Transverse colon (tissue), 4 donors: ENCODE measurements at places on chromosomes 7 and 10.

GRCh38 chr7:75579899-75580298, 87.8 kb downstream of the SPDYE5 start:
- DNase-seq = no peak

GRCh38 chr7:102069931-102070629, 216.6 kb upstream of the SH2B2 start:
- DNase-seq = no peak

GRCh38 chr10:121526135-121526790, 72.0 kb downstream of the FGFR2 start:
- no peak for DNase-seq

- no peak for DNase-seq
These were observed 164.7 kb downstream of the CAMK1D start for GRCh38 chr10:12513775-12514673.

- DNase-seq = no peak
These were observed 15.7 kb downstream of the PPP3CB start for GRCh38 chr10:73480158-73480557.

GRCh38 chr10:3548702-3549101, 236.3 kb downstream of the KLF6 start:
- no peak for DNase-seq

- peak; percentile 30 for DNase-seq
These were observed 6.6 kb upstream of the INSIG1 start for GRCh38 chr7:155291045-155291530.

DNA sequence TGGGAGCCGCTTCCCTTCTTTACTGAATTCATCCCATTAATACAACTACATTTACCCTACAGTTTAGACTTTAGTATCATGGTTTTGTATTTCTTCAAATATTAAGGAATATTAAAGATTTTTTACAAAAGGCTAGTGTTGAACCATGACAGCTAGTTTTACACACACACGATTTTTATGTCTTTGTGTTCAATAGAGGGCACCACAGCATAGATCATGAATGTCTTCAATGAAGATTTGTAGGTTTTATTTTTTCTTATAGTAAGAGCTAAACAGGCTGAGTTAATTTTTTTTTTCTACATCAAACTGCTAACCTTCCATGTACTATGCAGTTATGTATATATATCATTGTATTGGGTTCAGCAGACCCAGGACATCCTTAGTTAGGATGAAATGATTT, 76.9 kb downstream of the SNX10 start:
- DNase-seq = no peak

DNA sequence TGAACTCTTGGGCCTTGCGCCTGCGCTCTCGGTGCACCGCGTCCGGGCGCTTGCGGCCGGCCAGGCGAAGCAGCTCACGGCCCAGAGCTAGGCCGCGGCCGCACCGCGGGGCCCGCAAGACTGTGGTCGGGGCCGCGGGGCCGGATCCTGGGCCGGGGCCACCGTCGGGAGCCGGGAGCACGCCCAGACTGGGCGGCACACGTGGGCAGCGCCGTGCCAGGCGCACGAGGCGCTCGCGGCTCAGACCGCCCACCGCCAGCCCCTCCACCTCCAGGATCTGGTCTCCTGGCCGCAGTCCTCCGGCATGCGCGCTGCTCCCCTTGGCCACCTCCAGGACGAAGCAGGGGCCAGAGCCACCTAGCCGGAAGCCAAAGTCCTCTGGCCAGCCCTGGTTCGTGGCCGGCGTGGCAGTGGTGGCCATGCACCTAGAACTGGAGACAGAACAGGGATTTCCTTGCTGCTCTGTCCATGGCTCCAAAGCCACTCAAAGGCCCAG, at the start of gene GRID2IP:
Gene GRID2IP, minus strand, starts transcription at position 446 of the 496 bp plus-strand sequence. Its CDS starts 25 bp downstream, at position 421.
- DNase-seq = no peak

DNA sequence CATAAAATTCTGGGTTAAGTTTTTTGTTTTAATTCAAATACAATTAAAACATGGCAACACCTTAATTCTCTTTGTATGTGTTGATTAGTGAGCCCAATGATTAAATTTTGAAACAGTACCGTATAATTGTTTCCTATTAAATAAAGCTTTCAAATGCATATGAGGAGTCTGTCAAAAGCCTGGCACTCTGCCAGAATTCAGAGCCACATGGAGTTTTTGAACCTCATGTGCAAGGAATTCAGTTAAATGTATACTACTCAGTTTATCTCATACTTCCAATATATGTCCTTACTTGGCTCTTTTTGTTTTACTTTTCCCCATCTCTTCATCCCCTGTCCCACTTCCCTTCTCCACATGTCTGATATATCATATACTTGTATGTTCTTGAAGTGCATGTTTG, 165.6 kb upstream of the FAM3C start:
- DNase-seq = no peak

DNA sequence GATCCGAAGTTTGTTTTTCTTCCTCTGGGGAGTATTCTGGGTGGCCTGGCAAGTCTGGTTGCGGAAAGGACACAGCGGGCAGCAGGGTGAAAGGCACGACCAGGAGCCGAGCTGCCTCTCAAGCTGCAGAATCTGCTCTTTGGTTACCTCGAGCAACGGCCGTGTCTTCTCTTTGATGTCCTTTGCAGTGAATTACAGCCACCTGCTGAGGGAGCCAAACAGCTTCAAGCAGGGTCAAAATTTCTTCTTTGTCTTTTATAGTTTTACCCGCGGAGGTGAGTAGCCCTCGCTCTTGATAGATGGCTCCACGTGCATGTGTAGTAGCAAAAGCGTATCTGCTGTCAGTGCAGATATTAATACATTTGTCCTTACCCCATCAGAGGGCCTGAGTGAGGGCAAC, 177.3 kb upstream of the MBL2 start:
- DNase-seq = peak; percentile 13

- DNase-seq = no peak
These were observed 148.8 kb upstream of the ZMIZ1 start for GRCh38 chr10:78920011-78920410.

DNA sequence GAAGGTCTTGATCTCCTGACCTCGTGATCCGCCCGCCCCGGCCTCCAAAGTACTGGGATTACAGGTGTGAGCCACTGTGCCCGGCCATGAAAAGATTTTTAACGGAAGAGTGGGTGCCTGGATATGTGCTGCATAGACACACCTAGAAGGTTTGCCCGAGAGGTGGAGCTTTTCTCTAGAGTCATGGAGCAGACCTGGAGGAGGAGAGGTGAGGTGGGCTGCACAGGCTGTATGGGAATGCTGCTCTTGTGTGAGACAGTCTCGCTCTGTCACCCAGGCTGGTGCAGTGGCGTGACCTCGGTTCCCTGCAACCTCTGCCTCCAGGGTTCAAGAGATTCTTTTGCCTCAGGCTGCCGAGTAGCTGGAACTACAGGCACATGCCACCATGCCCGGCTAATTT, 103.3 kb downstream of the ACTR3B start:
- DNase-seq = no peak

- no peak for DNase-seq
These were observed 42.8 kb downstream of the AP5Z1 start for GRCh38 chr7:4818000-4818794.

DNA sequence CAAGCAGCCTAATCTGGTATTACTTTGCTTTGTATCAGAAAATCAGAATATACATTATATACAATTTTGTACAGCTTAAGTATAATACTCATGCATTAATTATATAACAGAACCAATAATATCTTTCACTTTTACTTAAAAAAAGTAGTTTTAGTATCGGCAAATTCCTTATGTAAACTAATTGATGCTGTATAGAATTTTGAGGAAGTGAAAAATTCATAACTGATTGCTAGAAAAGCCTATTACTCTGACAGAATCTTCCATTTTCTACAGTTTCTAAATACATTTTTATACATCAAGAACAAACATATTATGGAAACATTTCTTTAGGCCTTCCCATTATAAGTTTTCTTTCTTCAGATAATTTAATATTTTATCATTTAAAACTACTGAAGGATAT, 124.0 kb upstream of the GPR22 start:
- DNase-seq = no peak

- DNase-seq = no peak
These were observed 60.7 kb downstream of the MINDY4 start for GRCh38 chr7:30831936-30832335.

GRCh38 chr10:54796881-54797280, 4.2 kb downstream of the PCDH15 start:
- no peak for DNase-seq

GRCh38 chr10:22158426-22158825, 59.4 kb downstream of the EBLN1 start:
- no peak for DNase-seq

DNA sequence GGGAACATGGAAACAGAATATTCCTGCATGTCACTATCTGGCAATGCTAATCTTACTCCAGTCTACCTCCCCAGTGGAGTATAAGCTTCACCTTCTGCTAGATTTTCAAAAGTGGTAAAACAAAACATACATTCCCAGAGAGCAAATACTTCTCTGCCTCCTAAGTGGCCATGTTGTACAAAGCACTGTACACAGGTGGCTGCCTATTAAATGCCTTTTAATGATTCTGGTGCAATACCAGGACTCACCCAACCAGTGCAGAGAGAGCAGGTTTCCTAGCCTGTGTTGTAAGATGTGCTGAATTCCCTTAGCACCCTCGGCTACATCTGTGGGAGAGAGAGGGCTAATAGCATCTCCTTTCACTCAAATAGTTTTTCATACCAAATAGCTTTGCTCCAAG, 684.3 kb upstream of the NRP1 start:
- no peak for DNase-seq

DNA sequence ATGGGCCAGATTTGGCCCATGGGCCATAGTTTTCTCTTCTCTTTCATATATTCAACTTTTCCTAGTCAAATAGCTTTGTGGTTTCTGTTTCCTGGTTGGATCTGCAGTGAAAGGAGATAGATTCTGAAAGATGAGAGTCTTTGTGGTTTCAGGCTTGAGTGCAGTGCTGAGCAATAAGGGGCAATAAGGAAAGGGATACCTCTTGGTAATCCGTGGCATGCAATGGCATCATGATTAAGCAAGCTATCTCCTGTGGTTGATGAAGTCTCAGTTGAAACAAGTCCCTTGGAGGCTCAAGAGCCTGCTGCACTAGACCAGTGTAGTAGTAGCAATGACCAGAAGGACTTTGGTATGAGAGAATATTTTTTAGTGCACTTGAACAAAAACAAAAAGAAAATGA, 187.7 kb upstream of the CNTNAP2 start:
- DNase-seq = no peak

- DNase-seq = no peak
These were observed 244.4 kb upstream of the FZD1 start for GRCh38 chr7:91019686-91020385.

DNA sequence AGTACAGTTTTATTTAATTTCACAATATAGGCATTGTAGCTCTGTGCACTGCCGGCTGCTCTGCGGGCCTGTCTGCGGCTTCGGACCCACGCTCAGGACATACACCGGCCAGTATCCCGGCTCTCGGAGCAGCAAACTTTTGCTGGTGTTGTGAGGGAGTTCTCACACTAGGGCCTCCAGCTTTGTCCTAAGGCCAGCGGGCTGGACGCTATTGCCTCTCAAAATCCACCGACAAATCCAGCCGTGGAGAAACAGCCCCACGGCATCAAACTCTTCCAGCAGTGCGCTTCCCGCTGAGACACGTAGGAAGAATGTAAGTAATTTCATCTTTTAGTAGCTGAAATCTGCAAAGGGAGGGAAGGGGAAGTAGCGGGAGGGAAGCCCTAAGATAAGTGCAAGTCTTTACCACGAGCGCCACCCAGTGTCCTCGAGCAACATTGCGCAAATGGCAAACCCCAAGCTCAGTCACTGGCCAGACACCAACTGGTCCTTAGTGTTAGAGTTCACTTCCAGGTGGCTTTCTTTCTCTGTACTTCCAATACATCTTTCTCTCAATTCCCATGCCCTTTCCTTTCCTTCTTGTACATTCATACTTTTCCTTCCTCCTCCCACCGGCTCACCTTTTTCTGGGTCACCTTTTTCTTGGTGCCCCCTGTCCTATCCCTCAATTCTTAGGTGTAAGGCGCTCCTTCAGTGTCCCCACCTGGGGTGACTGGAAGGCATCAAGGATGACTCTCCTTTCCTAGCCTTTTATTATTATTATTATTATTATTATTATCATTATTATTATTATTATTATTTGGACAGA, 3.0 kb upstream of the DLX5 start:
- DNase-seq = peak; percentile 70

GRCh38 chr7:150425670-150426069, 24.8 kb upstream of the GIMAP8 start:
- DNase-seq = no peak

GRCh38 chr10:119724593-119725516, 995 bp upstream of the INPP5F start:
- DNase-seq = no peak

DNA sequence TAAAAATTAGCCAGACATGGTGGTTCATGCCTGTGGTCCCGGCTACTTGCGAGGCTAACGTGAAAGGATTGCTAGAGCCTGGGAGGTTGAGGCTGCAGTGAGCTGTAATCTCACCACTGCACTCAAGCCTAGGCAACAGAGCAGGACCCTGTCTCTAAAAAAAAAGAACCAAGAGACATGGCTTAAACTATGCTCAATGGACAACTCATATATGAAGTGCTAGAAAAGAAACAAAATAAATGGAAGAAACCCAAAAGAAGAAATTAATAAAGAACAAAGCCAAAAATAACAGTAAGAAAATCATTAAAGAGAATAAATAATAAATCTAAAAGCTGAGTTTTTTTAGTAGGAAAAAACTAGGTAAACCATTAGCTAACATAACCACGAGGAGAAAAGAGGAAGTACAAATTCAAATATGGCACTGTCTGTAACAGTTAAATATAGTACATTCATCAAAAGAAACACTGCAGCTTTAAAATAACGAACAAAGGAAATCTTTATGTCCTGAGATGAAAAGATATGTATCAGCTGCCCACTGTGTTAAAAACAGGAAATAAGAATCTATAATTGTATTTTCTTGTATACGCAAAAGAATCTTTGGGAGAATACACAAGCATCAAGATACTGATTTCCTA, 48.7 kb downstream of the UPF2 start:
- no peak for DNase-seq

- no peak for DNase-seq
These were observed 64.2 kb downstream of the CNNM2 start for GRCh38 chr10:102982296-102982695.

GRCh38 chr10:101495324-101495925, 92.6 kb downstream of the POLL start:
- DNase-seq = no peak

GRCh38 chr7:25787336-25787735, 364.7 kb upstream of the NFE2L3 start:
- DNase-seq = no peak

GRCh38 chr10:24622781-24623301, 100.8 kb downstream of the ARHGAP21 start:
- DNase-seq = no peak

- DNase-seq = no peak
These were observed 16.9 kb downstream of the KCNMA1 start for GRCh38 chr10:77620731-77621130.
